Right hindlimb (tissue), 1 donor: ENCODE measurements at places on chromosomes 5 and 9.

GRCh38 chr9:129326061-129327005, 148.3 kb upstream of the IER5L start:
- peak; percentile 17 for DNase-seq

DNA sequence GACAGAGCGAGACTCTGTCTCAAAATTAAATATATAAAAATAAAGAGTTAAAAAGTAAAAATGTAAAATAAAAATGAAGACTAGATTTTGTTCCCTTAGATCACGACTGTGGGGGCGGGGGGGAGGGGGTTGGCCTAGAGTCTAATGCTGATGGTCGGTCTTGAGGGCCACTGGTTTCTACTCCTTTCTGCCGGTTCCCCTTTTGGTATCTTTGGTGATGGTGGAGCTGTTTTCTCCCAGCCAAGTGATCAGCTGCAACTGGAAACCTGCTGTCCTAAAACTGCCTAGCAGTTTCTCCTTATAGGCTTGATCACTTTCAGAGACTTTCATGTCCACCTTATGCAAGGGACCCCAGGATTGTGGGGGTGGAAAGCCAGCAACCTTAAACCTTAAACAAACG, 1.1 kb downstream of the SRD5A1 start:
- DNase-seq, result no peak

GRCh38 chr5:60724126-60724525, 24.2 kb upstream of the DEPDC1B start:
- DNase-seq, result no peak

GRCh38 chr9:74284581-74285450, 212.3 kb upstream of the RORB start:
- no peak for DNase-seq

GRCh38 chr5:17118631-17119030, 98.8 kb upstream of the BASP1 start:
- no peak for DNase-seq

GRCh38 chr9:82513242-82513751, 524.7 kb downstream of the SPATA31D1 start:
- DNase-seq, result peak; percentile 48

GRCh38 chr5:6462671-6463070, 14.0 kb downstream of the UBE2QL1 start:
- no peak for DNase-seq

GRCh38 chr5:78419396-78419795, 59.0 kb downstream of the SCAMP1 start:
- DNase-seq, result no peak

DNA sequence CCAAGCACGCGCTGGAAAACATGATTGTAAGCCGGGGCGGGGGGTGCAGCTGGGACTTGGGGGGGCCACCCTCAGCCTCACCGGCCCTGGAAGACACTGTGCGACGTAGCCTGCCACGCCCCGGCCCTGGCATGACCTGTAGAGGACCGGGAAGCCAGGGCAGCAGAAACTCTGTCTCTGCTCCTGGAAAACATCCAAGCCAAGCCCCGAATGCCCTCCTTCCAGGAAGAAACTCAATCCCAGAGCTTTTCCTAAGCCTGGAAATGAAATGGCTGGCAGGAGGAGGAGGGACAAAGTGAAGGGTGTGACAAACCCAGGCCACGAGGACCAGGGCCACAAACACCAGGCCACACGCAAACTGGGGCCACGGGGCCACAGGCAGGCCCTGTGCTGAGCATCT, 55.4 kb downstream of the KCNT1 start:
- DNase-seq, result peak; percentile 60

GRCh38 chr5:73652391-73652790, 26.4 kb downstream of the ARHGEF28 start:
- DNase-seq, result no peak

DNA sequence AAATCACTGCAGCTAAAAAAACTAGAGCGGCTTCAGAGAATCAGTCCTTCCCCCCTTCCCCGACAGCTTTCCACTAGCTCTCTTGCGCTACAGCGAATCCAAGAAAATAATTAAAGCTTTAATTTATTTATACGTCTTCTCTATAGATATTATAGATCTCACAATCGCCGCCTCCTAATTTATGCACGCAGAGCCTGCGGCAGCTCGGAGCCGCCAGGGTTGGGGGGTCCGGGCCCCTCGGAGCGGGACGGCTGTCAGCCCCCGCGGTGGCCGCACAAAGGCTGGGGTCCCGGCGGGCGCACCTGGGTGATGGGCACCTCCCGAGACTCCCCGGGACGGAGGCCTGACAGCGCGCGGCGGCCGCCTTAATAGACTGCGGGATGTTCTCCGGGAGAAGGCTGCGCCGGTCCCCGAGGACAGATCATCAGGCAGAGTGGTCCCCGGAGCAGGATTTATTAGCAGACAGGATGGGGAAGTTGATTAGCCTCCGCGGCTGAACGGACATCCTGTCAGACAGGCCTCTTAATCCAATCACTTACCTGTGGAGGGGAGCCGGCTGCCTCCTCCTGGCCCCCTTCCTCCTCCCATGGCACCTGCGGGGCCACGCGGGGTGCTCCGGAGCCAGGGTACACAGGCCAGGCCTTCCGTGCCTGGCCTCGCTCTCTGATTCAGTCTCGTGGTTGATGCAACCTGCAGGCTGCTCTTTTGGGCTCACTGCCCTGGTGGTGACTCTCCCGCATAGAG, 166.8 kb downstream of the MELK start:
- DNase-seq, result no peak

- DNase-seq, result no peak
Observed at GRCh38 chr5:61303346-61303745, 28.7 kb upstream of the ZSWIM6 start.

GRCh38 chr5:175491223-175491622, 12.9 kb downstream of the SFXN1 start:
- DNase-seq, result no peak

- DNase-seq, result no peak
Observed at GRCh38 chr5:177306674-177307543, 3.3 kb downstream of the PRELID1 start.

DNA sequence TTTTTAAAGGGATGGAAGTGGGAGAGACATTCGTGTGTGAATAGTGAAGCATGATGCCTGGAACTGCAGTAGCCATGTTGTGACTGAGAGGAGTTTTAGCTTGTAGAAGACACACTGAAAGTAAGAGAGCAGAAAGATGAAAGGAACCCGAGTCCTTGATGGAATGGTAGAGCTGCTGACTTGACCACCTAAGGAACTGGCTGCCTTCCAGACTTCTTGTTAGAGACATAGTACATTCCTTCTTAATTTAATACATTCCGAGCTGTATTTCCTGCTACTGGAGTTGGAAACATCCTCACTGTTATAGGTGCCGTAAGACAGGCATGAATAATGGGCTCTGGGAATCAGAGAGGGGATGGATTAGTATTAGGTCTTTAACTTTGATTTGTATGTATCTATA, 7.4 kb downstream of the CER1 start:
- no peak for DNase-seq

DNA sequence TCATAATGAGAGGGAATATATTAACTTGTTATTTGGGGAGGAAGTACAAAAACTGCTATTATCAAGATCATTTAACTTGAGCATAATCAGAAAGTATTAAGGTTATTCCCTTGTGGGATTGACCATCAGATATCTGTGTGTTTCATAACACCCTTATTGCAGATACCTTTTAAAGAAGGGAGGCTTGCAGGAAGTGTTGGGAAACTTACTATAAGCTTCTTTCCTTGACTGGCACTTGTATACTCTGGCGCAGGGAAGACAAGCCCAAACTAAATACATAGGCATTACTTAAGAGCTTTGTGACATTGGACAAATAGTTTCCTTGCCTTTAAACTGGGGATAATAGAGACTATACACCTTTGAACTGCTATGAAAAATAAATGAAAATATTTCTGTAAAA, 50.9 kb downstream of the PIK3R1 start:
- DNase-seq, result no peak

DNA sequence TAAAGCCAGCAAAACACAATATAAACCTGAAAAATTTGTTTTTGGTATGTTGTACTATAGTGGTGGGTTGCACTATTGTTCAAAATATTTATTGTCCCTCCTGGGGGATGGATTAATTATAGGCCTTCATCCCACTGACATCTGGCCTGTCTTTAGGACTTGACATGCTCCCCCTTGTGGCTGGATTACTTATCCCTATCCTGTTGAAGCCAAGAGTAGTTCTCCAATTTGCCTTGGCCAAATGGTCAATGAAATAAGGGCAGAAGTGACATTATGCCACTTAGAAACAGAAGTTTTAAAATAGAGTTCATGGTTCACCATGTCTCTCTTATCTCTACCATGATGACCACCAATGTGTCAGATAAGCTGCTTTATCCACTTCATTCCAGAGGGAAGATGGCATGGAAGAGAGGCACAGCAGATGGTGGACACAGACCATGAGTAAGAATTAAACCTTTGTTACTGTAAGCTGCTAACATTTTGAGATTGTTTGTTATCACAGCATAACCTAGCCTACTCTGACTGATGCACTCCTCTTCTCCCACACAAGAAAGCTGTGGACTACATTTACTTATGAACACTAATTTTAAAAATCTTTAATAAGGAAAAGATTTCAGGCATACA, 29.2 kb upstream of the ARHGEF28 start:
- DNase-seq, result no peak

- no peak for DNase-seq
Observed at GRCh38 chr9:68567565-68567964, 26.9 kb upstream of the TMEM252 start.

DNA sequence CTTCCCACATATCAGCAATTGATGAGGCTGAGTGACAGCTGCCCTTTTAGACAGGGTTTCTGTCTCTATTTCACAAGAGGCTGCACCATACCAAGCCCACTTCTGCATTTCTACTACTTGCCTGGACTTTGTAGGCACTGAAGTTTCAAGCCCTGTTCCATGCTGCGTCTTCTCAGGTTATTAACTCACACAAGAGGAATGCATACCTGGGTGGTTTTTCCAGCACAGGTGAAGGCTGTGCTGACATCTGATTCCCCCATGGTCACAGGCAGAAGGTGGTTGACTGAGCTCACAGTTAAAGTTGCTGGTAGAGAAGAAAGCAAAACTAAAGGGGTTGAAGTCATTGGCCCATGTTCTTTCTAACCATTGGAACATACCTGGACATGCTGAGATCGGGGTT, 86.6 kb downstream of the MAMDC2 start:
- DNase-seq, result no peak

- no peak for DNase-seq
Observed at GRCh38 chr5:7846327-7846726, 4.6 kb downstream of the CFAP90 start.

DNA sequence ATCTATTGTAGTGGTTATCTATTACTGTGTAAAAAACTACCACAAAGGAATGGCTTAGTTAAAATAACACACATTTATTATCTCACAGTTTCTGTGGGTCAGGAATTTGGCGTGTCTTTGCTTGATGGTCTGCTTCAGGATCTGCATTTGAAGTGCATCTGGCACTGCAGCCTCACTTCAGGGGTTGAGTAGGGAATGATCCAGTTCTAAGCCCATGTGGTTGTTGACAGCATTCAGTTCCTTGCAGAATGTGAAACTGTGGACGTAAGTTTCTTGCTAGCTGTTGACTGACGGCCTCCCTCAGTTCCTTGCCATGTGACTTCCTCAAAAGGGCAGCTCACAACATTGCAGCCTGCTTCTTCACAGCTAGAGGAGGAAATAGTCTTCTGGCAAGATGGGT, 2.1 kb upstream of the OGN start:
- peak; percentile 38 for DNase-seq

GRCh38 chr9:120263836-120264235, 316.1 kb downstream of the CDK5RAP2 start:
- DNase-seq, result no peak

GRCh38 chr5:125576822-125577221, 830.4 kb upstream of the ZNF608 start:
- no peak for DNase-seq

- DNase-seq, result no peak
Observed at GRCh38 chr5:125026867-125027731, 280.7 kb upstream of the ZNF608 start.

DNA sequence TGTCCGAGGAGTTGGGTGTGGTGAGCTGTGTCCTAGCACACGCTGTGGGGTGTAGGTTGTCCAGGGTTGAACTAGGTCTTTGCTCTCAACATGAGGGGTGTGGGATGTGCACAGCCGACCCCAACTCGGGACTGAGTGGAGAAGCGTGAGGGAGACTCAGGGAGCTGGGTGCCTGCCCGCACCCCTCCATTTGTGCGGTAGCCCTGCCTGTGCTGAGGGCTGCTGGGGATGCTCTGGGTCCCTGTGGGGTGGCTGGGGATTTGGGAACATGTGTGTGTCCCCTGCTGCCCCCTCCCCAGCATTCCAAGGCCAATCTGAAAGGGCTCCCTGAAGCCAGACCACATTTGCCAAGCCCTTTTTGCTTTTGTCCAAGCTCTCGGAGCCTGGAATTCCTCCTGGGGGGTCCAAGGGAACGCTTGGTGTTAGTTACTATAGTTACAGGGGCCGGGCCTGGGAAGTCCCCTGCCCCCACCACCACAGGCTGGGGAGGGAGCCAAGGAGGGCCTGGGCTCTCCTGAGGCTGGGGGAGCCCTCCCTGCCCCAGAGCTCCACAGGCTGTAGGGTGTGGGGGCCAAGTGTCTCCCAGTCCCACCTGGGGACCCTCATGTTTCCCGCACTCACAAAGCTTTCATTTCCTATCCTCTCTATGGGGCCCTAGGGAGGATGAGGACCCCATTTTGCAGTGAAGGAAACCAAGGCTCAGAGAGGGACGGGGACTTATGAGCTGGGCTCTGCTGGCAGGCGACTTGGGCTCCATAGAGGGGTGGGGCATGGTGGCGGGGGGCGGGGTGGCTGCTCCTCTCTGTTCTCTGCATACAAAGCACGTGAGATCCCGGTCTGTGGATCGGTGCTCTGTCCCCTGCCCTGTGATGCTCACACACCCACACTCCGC, 1.1 kb downstream of the CRB2 start:
- DNase-seq, result no peak

DNA sequence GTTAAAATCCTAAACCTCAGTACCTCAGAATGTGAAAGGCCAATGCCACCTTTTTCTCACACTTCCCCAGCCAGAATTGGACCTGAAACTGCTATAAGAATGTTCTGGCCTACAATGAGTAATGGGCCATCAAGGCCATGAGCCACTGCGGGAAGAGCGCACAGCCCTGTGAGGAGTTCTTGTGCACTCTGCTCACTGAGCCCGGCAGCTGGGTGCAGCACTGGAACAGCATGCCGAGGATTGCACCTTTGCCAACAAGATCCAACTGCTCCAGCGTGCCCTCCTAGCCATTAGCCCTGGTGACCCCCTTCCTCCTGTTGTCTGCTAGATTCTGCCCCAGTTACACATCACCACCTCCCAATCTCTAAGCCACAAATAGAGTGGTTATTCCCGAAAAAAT, 758.1 kb downstream of the PRELID2 start:
- no peak for DNase-seq

DNA sequence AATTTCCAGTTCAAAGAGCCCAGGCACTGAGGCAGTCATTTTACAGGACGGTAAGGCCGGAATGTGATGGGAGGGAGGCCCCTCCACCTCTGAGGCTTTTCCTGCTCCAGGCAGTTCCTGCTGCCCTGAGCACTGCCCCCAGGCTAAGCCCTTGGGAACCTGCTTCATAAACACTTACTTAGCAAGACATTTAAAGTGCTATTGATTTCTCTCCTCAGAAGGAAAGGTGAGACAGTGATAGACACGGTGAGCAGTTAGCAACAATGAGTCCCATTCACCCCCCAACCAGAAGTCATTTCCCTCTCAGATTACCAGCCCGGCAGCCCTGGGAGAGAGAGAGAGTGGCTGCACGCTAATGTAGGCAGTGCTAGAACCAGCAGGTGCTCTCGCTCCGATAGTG, 462.5 kb downstream of the SPOCK1 start:
- no peak for DNase-seq

GRCh38 chr5:168646335-168646734, 67.2 kb upstream of the PANK3 start:
- no peak for DNase-seq
